Activated CD4-positive, alpha-beta T cell treated with anti-CD3 and anti-CD28 coated beads for 36 hours (primary cell): ENCODE measurements at places on chromosomes 13 and 19.

- no peak for DNase-seq
- H3K36me3 ChIP-seq: no peaks in the 10 kb centered on the region
- H3K4me3 ChIP-seq: no peak overlapping the region
- no peaks in the 10 kb centered on the region for H3K27me3 ChIP-seq
These were observed 716.5 kb upstream of the PRR20A start for GRCh38 chr13:56424246-56424645.

- no peak overlapping the region for H3K4me3 ChIP-seq
- H3K27ac ChIP-seq: no peak overlapping the region
- peaks cover 20% of the 10 kb centered on the region for H3K4me1 ChIP-seq
- DNase-seq: peak; percentile 12
- H3K27me3 ChIP-seq: no peaks in the 10 kb centered on the region
These were observed 10.4 kb downstream of the ATP4B start for GRCh38 chr13:113647351-113648215.

- no peak for DNase-seq
- no peak overlapping the region for H3K4me3 ChIP-seq
- H3K27me3 ChIP-seq: no peaks in the 10 kb centered on the region
- no peak overlapping the region for H3K27ac ChIP-seq
These were observed 46.7 kb upstream of the DCUN1D2 start for GRCh38 chr13:113537205-113537604.

- peak overlapping the region; percentile 81 for H3K4me3 ChIP-seq
- H3K4me1 ChIP-seq: peaks cover 16% of the 10 kb centered on the region
- peaks cover 30% of the 10 kb centered on the region for H3K36me3 ChIP-seq
- DNase-seq: peak; percentile 39
These were observed 1.2 kb downstream of the SAMD1 start for GRCh38 chr19:14089412-14089661.

- H3K27ac ChIP-seq: no peak overlapping the region
- peaks cover 11% of the 10 kb centered on the region for H3K36me3 ChIP-seq
These were observed 3.1 kb upstream of the SDHAF1 start for GRCh38 chr19:35991731-35992450.

- peaks cover 3% of the 10 kb centered on the region for H3K36me3 ChIP-seq
- no peak for DNase-seq
- H3K4me3 ChIP-seq: no peak overlapping the region
- H3K27ac ChIP-seq: no peak overlapping the region
- no peaks in the 10 kb centered on the region for H3K4me1 ChIP-seq
- H3K27me3 ChIP-seq: no peaks in the 10 kb centered on the region
These were observed 13.7 kb upstream of the NCCRP1 start for GRCh38 chr19:39183104-39183503.

- no peak overlapping the region for H3K27ac ChIP-seq
- H3K4me1 ChIP-seq: no peaks in the 10 kb centered on the region
- no peaks in the 10 kb centered on the region for H3K36me3 ChIP-seq
- no peaks in the 10 kb centered on the region for H3K27me3 ChIP-seq
These were observed 154.6 kb downstream of the COL4A1 start for GRCh38 chr13:110152351-110152750.
